ENCODE measurements at places on chromosomes 5 and 9.
A peak's percentile ranks its signal among the peaks of the same experiment; 100 is the strongest.

DNA sequence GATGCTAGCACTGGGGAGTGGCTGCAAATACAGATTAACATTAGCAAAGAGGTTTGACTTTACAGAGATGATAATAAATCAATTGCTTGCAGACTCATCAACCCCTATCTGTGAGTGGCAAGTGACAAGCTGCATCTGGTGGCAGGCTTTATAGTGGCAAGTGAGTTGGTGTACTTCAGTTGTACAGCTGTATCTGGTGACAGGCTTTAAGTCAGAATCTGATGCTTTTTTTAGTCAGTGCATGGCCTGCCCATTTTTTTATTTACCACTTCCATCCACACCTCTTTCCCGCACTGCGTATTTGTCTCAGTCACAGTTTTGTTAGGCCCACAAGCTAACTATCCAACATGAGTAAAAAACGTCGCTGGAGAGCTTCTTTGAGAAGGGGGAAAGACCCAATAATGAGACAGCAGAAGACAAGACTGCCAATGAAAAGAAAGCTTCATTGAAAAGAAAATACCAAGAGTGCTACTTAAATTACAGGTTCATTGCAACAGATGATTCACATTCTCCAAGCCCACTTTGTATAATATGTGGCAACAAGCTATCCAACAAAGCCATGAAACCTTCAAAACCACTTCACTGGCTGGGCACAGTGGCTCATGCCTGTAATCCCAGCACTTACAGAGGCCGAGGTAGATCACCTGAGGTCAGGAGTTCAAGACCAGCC, 23.1 kb downstream of the ANP32B start:
- no peak for DNase-seq

- DNase-seq = no peak
Measured at GRCh38 chr9:97617939-97618416, 15.2 kb downstream of the TSTD2 start.

DNA sequence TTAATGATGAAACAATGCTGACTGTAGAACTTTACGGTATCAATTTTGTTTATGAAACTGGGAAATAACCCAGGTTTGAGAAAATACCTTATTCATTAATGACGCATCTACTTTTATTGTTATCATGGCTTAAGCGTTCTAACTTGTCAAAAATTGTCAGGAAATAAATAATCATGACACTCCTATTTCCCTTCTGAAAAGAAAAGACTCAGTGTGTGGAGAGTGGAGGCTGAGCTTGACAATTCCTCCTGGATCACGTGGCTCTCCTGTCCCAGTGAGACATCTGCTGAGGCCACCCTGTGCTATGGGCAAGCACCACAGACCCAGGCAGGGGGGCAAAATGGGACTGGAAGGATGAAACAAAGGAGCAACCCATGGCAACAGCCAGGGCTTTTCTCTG, 466.4 kb downstream of the ZNF608 start:
- DNase-seq = no peak

GRCh38 chr9:79256691-79257213, 315.0 kb upstream of the TLE4 start:
- no peak for DNase-seq

DNA sequence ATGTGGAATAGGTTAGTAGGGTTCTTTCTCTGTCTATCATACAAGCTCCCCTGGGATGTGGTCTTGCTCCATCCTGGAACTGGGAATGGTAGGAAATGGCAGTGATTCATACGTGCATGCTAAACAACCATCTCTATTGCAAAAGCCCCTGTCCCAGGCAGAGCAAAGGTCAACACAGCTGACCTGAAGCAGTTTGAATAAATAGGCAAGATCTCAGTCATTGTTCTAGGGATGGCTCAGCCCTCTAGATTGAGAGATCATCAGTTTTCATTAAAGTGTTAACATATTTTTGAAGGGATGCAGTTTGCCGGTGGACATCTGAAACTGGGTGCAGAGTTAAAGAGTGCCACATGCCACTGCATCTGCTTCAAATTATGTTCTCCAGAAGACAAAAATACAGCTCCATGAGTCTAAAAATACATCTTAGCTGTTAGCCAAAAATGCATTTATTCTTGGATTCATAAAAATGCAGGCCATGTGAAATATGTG, 224.1 kb downstream of the ESM1 start:
- no peak for DNase-seq

- DNase-seq = no peak
Measured at GRCh38 chr9:81492710-81493447, 196.5 kb downstream of the TLE1 start.

GRCh38 chr5:143131972-143132371, 271.5 kb downstream of the NR3C1 start:
- DNase-seq = no peak

- DNase-seq = no peak
Measured at GRCh38 chr5:127963931-127964330, 119.6 kb upstream of the SLC12A2 start.

DNA sequence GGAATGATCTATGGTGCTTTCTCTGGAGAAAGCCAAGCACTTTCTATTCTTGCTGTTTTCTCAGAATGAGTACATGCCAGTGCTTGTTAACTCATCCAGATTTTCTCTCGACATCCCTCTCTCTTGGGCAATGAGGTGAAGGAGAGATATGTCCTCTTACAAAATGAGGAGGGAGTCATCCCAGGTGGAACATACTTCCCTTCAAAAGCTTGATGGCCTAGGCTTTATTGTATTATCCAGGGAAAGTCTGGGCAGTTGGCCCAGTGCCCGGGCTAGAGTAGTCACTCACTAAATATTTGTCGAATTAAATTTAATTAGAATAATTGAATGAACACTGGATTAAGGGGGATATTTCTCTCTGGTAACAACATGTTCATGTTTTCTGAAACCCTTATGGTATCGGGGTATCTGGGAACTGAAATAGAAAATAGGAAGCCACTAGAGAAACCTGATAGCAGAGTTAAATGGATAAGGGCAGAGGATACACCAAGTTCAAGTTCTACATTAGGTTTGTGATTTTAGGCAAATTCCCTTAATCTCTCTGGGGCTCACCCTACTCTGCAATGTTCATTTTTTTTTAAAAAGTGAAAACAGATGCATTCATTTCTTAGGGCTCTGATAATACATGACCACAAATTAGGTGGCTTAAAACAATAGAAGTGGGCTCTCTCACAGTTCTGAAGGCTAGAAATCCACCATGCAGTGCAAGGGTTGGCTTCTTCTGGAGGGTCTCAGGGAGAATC, 99.6 kb downstream of the LIFR start:
- DNase-seq = no peak

GRCh38 chr9:93124793-93125192, 9.3 kb downstream of the NINJ1 start:
- peak; percentile 10 for DNase-seq
